ENCODE measurements at places on chromosomes 6 and 20. TPM values are rescaled to one million over a fixed set of nuclear protein-coding genes. Genes with fewer than 3 reads are reported as not detected.

The MC3R gene
- not detected for total RNA-seq

The GPX5 gene
- total RNA-seq: not detected

The MED23 gene
- 37.3 TPM for total RNA-seq

The MPIG6B gene
- not detected for total RNA-seq

The SLC17A2 gene
- not detected for total RNA-seq

The COL9A1 gene
- 36.9 TPM for total RNA-seq

The MYMX gene
- total RNA-seq: 0.54 TPM

The OPRM1 gene
- total RNA-seq: not detected

The HLA-DOA gene
- total RNA-seq: 38.0 TPM

The TSHZ2 gene
- total RNA-seq: 3.9 TPM

- no peak for DNase-seq
Measured at GRCh38 chr6:123598011-123598410, 38.7 kb downstream of the TRDN start.

GRCh38 chr6:136696238-136696637 is 96.0 kb downstream of the MAP3K5 start:
- no peak for DNase-seq

DNA sequence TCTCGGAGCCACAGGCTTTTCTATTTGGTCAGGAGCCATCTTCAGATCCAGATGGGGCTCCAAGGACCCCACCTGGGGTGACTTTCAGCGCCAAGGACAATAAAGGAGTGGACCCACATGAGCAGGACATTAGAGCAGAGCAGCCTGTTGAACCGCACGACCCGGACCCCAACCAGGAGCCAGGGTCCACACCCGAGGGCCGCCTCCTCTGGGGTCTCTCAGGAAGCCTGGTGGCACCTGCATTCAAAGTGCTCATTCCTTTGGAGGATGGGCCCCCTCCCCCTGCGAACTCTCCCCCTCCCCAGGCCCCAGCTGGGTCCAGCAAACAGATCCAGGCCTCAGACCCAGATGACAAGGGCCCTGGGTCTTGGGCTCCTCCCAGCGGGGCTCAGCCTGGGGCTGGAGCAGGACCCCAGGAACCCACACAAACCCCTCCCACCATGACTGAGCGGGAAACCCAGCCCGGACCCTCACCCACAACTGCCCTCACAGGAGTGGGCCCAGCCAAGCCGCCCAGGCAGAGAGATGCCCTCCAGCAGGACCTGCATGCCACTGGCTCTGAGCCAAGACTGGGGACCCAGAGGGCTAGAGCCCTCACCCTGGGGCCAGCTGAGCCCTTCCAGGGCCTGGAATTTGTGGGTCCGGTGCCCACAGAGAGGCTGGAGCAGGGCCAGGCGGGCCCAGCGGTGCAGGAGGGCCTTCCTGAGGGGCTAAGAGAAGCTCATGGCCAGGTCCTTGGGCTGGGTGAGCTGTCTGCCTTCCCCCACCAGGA is 23.9 kb downstream of the RAB44 start:
- DNase-seq: no peak

DNA sequence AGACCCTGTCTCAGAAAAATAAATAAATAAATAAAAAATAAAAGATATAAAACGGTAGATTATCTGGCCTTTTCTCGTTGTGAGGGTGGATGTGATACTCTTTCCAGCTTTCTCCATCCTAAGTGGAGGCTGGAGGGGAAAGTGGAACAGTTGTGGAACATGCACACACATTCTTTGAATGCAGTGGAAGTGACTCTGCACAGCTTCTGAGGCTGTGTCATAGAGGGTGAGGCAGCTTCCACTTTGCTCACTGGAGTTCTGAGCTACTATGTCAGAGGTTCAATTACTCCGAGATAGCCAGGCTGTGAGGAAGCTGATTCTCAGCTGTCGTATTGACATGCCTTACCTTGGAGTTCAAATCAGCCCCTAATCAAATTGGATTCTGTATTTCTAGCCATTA is 82.2 kb downstream of the CHMP4B start:
- DNase-seq: no peak

- DNase-seq: no peak
Measured at GRCh38 chr6:43969158-43969981, 157.9 kb downstream of the MRPL14 start.

- DNase-seq: no peak
Measured at GRCh38 chr6:153976921-153977693, 61.9 kb upstream of the OPRM1 start.

DNA sequence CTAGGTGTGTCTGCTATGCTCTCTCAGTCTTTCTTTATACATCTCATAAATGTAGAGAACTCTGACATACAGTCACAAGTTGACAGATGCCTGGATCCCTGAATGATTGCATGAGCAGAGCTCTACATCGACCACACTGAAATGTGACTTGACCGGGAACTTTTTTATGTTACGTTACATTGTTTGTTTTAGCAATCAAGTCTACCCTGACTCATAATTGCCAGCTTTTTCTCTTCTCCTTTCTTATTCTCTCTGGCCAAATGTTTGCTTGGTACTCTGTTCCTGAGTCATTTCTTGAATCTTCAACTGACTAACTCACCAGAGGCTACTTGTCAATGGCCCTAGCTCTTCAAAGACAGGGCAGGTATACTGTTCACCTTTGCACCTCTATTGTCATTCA is 213.6 kb upstream of the DTNBP1 start:
- no peak for DNase-seq

GRCh38 chr6:44008821-44009370 is 118.4 kb downstream of the MRPL14 start:
- no peak for DNase-seq

DNA sequence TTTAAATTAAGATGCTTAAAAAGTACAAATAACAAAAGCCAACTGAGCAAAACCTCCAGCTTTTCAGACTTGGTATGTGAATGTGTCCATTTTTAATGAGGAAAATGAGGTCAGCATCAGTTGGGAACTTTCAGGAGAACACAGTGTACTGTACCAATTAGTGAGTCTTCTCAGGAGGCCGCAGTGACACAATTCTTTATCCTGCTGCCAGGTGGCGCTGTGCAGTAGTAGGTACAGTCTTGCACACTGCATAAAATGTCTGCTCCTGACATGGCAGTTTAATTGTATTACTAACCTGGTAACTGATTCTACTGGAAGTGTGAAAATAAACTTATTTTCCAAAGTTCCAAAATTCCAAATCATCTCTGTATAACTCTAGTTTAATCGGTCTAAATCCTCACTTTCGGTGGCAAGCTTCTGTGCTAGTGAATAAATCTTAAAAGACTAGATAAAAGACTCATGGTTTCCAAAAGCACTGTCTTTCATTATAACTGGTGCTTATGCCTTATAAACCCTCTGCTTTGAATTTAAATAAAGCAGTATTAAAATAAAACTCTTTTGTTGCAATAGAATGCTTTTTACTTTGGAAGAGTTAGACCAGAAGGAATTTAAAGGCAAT is 214.8 kb upstream of the MMS22L start:
- peak; percentile 88 for DNase-seq

DNA sequence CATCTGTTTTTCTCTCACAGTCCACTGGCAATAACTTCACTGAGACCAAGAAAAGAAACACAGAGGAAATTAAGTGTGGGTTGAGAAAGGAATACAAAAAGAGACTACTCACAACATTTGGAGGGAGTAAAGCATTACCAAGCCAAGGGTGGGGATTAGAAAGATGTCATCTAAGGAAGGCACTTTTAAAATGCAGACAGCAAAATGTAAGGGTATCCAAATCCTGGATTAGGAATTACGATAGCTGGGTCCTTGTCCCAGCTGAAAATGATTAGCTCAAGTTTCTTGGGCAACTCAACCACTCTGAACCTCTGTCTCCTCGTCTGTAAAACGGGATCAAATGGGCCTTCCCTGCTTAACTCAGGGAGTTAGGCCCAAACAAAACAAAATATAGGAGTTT is 2.2 kb downstream of the LEMD2 start:
- no peak for DNase-seq

- no peak for DNase-seq
Measured at GRCh38 chr6:148855744-148856143, 108.9 kb downstream of the UST start.

DNA sequence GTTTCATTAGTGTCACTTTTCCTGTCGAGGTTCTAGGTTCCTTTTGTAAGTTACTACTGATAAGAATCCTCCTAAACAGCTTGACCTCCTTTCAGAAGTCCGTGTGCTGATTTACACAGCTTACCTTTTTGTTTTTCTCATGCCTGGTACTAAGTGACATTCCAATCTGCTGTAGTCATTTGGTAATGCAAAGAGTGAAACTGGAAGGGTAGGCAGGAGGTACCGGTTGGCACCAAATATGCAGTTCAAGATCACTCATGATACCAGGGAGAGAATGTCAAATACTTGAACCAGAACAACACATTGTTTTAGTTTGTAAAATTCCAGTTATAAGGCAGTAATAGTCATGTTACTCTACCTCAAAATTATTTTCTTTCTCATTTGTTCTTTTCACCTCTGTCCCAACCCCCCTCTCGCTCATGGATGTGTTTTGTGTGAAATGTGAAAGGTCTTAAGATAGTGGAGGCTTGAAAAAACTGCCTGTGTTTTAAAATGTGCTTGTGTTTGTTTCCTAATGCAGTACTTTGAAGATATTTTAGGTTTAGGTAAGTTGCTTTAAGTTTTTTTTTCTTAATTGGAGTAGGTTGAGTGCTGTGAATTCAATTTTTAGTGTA is 23.2 kb downstream of the AFDN start:
- DNase-seq: peak; percentile 55

GRCh38 chr6:166433096-166433495 is 50.4 kb upstream of the MPC1 start:
- no peak for DNase-seq

DNA sequence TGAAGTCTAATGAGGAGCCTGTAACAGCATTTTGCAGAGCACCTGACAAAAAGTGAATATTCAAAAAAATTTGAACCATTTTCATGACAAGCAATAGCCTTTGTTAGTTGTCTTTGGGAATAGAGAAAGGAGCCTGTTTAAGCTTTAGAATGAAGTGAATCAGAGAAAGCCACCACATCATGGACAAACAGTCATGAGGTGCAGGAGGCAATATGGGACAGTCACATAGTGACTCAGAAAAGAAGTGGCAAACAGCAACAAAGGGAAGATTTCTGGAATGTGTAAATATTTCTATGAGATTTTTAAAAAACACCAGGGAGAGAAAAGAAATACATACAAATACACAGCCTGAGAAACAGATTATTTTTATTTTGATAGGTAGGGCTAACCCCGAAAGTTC is 6.6 kb downstream of the KLHL31 start:
- no peak for DNase-seq

DNA sequence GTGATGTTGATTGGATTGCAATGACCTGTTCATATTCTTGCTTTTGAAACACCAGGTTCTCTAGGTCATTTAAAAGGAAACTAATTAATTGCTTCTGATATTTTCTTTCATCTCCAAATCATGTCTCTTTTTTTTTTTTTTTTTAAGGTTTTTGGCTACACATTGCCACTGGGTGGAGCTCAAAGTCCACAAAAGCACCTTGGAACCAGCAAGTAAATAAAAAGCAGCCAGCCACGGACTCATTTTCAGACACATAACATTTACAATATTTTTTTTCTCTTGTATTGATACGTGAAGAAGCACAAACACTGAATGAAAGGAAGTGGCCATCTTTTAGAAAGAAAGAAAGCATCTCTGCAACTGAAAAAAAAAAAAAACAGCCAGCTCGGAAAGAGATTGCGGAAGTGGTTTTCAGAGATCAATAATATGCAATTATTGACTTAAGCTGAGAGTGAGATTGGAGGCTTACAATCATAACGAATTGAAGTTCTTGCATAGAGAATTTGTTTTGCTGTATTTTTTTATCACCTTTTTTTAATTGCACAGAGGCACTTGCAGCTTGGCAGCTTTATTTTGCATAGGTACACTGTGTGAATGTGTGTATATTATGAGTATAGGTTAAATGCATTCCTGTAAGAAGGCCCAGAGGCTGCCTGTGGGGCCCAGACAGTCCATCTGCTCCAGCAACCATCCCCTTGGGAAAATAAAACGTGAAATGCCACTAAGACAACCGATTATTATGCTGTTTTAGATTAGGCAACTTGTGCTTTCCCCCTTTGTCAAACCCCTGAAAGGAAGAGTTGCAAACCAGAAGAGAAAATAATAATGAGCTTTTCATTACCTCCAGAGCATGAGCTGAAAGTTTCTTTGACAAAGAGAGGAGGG is 28.2 kb downstream of the CGA start:
- peak; percentile 68 for DNase-seq

- peak; percentile 28 for DNase-seq
Measured at GRCh38 chr6:33391922-33392594, 435 bp downstream of the KIFC1 start.

GRCh38 chr6:84074988-84075781 is 41.6 kb downstream of the MRAP2 start:
- DNase-seq: peak; percentile 26
